Central memory CD8-positive, alpha-beta T cell (primary cell): ENCODE measurements at places on chromosomes 12 and 14.
A peak's percentile ranks its signal among the peaks of the same experiment; 100 is the strongest.

DNA sequence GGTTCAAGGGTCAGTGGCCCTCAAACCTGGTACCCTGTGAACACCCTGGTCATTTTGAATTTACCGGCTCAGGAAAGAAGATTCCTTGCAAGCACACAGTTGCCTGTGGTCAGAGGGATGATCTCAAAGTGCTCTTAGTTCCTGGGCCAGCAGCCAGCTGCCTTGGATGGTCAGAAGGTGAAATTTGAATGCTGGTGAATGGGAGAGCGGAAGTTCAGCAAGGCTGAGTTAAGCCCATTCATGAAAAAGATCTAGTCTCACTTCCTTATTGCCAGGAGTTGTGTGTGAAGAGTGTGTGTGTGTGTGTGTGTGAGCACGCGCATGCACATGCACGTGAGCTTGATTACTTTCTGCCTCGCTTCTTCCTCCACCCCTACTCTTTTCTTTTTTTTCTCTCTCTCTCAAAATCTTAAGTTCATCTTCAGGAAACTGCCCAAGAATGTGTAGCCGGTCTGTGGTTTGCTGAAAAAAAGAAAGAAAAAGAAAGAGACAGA lies 155.5 kb upstream of the CCND2 start:
- DNase-seq: no peak
- H3K4me3 ChIP-seq: peak overlapping the region; percentile 56
- peak overlapping the region; percentile 2 for H3K27ac ChIP-seq
- no peaks in the 10 kb centered on the region for H3K36me3 ChIP-seq
- H3K27me3 ChIP-seq: peaks cover 32% of the 10 kb centered on the region

DNA sequence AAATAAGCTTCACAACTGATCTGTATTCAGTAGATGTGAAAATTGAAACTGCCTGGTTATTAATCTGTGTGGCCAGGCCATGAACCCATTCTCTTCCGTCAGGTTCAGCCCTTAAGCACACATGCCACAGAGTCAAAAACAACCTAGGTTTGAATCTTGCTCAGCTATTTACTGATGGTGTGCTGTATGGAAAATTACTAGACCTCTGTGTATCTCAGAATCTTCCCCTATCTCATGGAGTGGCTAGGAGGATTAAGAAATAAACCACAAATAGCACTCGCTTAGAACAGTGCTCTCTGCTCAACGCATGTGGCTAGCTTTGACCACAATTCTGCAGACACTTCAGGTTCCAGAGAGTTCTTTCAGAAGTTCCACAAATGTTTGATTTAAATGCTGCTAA lies 240.7 kb upstream of the PLEKHG7 start:
- peaks cover 41% of the 10 kb centered on the region for H3K4me1 ChIP-seq
- no peaks in the 10 kb centered on the region for H3K36me3 ChIP-seq
- DNase-seq: no peak

DNA sequence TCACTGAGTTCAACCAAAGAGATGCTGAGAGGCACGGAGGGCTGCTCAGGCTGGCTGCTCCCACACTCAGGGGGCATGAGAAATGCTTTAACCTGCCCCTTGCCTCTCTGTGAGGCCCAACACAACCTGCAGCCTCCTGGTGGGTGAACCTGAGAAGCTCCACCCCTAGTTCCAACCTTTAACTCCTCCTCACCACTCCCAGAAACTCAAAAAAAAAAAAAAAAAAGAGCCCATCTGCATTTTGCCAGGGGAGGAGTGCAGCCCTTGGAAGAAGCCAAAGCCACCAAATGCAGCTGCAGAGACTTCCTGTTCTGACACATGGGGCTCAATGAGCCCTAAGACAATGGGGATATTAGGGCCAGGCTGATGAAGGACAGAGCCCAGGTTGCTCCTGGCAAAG lies 8.9 kb downstream of the KRT4 start:
- no peaks in the 10 kb centered on the region for H3K4me1 ChIP-seq
- peaks cover 20% of the 10 kb centered on the region for H3K27me3 ChIP-seq
- no peak overlapping the region for H3K27ac ChIP-seq
- no peak overlapping the region for H3K4me3 ChIP-seq

GRCh38 chr14:56603648-56604047 lies 24.1 kb downstream of the TMEM260 start:
- no peak overlapping the region for H3K27ac ChIP-seq
- no peak overlapping the region for H3K4me3 ChIP-seq
- no peak for DNase-seq
- peaks cover 18% of the 10 kb centered on the region for H3K4me1 ChIP-seq
- H3K36me3 ChIP-seq: peaks cover 16% of the 10 kb centered on the region

DNA sequence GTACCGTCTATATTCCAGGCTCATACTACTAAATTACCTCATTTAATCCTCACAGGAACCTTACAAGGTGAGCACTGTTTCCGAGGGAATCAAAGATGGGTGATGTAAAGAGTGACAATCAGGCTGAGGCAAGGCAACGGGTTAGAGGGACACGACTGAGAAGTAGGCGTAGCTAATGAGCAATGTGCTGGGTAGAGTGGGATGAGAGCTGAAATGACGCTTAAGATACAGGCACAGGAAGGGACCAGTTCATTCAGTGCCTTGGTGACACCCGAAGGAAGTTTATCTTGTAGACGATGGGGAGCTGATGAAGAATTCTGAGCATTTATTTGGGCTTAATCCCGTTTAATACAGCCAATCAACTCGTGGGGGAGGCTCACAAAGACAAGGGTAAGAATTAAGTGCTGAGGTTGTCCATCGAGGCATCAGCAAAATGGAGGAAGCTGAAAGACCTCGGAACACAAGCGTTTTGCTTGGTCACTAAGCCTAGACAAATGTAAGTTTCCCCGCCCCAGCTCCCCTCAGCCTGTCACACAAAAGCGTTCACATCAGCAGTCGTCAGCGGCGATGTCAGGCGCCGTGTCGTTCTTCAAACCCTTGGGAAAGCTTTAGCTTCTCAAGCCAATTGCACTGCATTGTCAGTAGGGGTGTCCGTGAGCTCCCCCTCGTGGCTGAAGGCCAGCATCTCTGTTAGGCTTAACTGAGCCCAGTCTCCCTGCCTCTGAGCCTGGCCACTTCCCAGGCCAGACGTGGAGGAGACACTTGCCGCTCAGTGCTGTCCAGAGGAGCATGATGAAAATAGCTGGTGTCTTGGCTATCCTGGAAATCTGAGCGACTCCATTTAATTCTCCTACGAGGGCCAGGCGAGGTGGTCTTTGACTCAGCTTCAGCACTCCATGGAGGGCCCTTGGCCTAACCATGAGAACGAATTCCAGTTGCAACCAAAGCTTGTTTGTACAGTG lies 288.5 kb upstream of the G2E3 start:
- no peaks in the 10 kb centered on the region for H3K36me3 ChIP-seq
- H3K27me3 ChIP-seq: no peaks in the 10 kb centered on the region
- DNase-seq: no peak
- H3K4me1 ChIP-seq: no peaks in the 10 kb centered on the region
- no peak overlapping the region for H3K27ac ChIP-seq
- no peak overlapping the region for H3K4me3 ChIP-seq

- no peaks in the 10 kb centered on the region for H3K27me3 ChIP-seq
- H3K27ac ChIP-seq: no peak overlapping the region
- H3K4me1 ChIP-seq: peaks cover 27% of the 10 kb centered on the region
- no peak for DNase-seq
- peaks cover 9% of the 10 kb centered on the region for H3K36me3 ChIP-seq
Observed at GRCh38 chr14:75299576-75299975, 20.9 kb downstream of the FOS start.

DNA sequence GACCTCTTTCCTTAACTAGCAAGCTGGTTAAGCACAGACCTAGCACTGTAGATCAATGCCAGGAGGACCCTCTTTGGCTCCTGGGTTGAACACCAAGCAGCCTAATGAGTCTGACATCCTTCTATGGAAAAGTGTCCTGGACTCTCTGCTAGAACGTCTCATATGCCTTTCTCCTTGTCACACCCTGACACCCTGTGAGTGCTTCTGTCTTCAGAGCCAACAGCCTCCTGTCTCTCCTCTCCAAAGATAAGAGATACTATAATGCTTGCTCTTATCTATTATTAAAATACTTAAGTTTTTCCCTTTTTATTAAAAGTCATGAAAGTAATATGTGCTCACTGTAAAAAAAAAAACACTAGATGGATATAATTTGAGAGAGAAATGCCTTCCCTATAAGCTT lies 222.7 kb downstream of the FOXN3 start:
- H3K4me3 ChIP-seq: no peak overlapping the region
- no peak overlapping the region for H3K27ac ChIP-seq
- H3K4me1 ChIP-seq: peaks cover 33% of the 10 kb centered on the region

DNA sequence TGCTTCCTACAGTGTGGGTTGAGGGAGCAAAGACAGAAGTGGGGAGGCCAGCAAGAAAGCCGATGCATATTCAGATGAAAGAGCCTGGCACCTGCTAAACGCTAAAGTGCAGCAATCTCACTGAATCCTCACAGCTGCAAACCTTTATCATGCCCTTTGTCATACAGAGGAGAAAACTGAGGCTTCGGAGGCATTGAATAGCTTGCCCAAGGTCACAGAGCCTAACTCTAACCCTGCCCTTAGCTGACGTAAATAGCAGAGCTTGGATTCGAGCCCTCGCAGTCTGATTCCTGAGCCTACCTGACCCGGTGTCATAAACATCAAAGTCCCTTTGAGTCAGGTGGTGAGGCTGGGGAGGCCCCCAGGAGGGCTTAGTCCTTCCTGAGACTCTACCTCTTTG lies 54.9 kb downstream of the CMKLR1 start:
- peaks cover 3% of the 10 kb centered on the region for H3K36me3 ChIP-seq
- H3K4me1 ChIP-seq: peaks cover 19% of the 10 kb centered on the region
- no peak for DNase-seq

DNA sequence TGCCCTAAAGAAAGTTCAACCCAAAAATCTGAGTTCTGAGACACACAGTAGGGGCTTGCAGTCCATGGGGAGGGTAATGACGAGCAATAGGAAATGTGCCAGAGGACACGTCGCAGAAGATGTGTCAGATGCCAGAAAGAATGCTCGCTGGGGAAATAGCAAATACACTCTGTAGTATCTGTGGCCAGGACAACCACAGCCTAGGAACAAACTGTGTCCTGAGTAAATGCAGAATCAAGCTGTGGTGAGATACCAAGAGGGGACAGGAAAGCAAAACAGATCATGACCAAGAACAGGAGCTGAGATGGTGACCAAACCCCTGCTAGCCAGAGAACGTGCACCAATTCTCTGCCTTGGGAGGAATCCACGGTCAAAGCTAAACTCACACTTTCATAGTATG lies 9.1 kb downstream of the CRACR2A start:
- peaks cover 12% of the 10 kb centered on the region for H3K36me3 ChIP-seq
- H3K4me3 ChIP-seq: peak overlapping the region; percentile 30
- no peak for DNase-seq
- H3K27ac ChIP-seq: no peak overlapping the region
- peaks cover 39% of the 10 kb centered on the region for H3K4me1 ChIP-seq
- no peaks in the 10 kb centered on the region for H3K27me3 ChIP-seq

DNA sequence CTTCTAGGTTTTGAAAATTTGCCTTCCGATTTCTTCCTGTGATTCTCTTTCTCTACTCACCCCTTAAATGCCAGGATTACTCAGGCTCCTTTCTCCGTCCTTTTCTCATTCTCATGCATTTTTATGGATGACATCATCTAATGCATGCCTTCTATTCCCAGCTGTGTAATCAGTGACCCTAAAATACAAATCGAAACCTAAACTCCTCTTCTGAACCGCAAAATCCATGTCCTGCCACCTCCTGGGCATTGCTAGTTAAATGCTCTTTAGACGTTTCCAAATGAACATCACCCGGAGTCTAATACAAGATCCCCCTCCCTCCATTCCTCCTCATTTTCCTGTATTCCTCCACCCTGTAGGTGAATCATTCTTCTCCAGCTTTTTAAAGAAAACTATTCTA lies 1703.1 kb upstream of the FLRT2 start:
- H3K4me1 ChIP-seq: no peaks in the 10 kb centered on the region
- DNase-seq: no peak
- H3K27ac ChIP-seq: no peak overlapping the region
- no peaks in the 10 kb centered on the region for H3K27me3 ChIP-seq
- H3K4me3 ChIP-seq: no peak overlapping the region

DNA sequence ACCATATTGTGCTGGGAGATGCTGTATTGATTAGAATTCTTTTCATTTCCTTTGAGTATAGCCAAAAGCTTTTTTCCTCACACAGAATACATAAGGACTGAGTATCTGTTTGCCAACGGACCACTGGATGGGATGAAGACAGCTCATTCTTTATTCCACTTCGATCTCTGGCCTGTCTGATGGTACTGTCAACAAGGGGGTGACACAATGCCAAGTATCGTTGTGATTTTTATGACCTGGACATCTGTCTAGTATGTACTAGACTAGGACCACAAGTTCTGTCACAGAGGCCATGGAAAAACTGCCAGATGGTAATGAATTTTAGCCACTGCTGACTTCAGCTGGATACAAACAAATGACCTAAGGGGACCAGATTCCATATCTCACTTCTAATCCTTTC lies 502.7 kb downstream of the SOX5 start:
- DNase-seq: no peak
- H3K4me1 ChIP-seq: no peaks in the 10 kb centered on the region
- H3K27ac ChIP-seq: no peak overlapping the region
- H3K4me3 ChIP-seq: no peak overlapping the region
- no peaks in the 10 kb centered on the region for H3K27me3 ChIP-seq

GRCh38 chr12:70052476-70052875 lies 190.8 kb upstream of the CNOT2 start:
- peaks cover 21% of the 10 kb centered on the region for H3K4me1 ChIP-seq
- peaks cover 9% of the 10 kb centered on the region for H3K27me3 ChIP-seq
- no peak overlapping the region for H3K4me3 ChIP-seq
- H3K27ac ChIP-seq: no peak overlapping the region
- H3K36me3 ChIP-seq: no peaks in the 10 kb centered on the region

DNA sequence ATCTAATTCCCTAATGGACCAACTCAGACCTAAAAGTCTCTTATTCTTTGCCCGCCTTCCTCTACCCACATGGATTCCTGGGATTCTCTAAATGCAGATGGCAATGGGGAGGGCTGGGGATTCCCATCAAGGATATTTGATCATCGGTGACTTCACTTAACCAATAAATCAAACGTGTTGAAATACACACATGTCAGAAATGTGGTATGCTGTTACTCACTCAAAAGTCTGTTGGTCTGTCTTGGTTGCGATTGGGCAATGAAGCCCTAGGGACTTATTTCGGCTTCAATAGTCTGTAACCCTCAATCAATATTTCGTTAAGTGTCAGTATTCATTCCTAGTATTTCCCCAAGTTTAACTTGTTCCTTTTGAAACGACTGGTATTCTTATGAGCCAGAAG lies 117.2 kb upstream of the DIO3 start:
- H3K4me3 ChIP-seq: peak overlapping the region; percentile 27
- H3K4me1 ChIP-seq: peaks cover 29% of the 10 kb centered on the region
- peaks cover 73% of the 10 kb centered on the region for H3K27me3 ChIP-seq
- H3K36me3 ChIP-seq: peaks cover 13% of the 10 kb centered on the region

GRCh38 chr14:69842686-69843420 lies 36.4 kb upstream of the SMOC1 start:
- DNase-seq: no peak
- H3K36me3 ChIP-seq: no peaks in the 10 kb centered on the region
- H3K27me3 ChIP-seq: no peaks in the 10 kb centered on the region
- H3K4me1 ChIP-seq: no peaks in the 10 kb centered on the region
- H3K4me3 ChIP-seq: no peak overlapping the region
